ENCODE measurements at places on chromosomes 7 and 10.

GRCh38 chr7:37438906-37439652 lies 9.6 kb downstream of the ELMO1 start:
- no peak for DNase-seq

DNA sequence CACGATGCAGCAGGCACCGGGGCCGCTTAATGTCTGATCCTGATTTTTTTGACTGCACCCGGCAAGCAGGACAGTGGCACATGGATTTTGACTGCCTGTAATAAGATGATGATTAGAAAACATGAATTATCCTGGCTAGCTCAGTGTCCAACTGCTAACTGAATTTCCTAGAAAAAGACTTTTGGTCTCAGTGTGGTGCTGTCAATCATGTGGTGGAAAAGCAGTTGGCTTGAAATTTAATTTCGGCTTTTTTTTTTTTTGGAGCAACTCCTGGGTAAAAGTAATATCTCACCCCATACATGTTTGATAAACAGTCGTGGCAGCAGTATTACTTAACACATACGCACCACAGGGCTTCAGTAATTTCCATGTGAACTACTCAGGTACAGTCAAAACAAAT lies 227.7 kb downstream of the FANK1 start:
- no peak for DNase-seq

- DNase-seq, result no peak
Observed at GRCh38 chr7:131686833-131687232, 130.4 kb upstream of the PODXL start.

GRCh38 chr10:34256216-34256615 lies 558.9 kb downstream of the PARD3 start:
- DNase-seq, result no peak

DNA sequence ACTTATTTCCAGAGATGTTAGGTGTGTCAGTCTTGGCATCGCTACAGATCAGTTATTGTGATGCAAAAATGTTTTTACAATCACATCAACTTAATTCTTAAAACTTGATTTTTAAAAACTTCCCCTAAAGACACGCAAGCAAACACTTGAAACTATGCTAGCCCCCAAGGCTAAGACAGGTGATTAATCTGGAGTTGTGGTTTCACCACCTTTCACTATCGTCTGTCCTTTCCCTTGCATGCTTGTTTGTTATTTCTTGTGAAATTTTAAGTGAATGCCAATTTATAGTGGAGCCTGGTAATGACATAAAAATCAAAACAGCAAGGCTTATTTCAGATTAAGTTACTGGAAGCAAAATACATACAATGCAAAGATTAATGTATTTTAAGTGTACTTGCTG lies 70.4 kb downstream of the SLC35B4 start:
- no peak for DNase-seq

DNA sequence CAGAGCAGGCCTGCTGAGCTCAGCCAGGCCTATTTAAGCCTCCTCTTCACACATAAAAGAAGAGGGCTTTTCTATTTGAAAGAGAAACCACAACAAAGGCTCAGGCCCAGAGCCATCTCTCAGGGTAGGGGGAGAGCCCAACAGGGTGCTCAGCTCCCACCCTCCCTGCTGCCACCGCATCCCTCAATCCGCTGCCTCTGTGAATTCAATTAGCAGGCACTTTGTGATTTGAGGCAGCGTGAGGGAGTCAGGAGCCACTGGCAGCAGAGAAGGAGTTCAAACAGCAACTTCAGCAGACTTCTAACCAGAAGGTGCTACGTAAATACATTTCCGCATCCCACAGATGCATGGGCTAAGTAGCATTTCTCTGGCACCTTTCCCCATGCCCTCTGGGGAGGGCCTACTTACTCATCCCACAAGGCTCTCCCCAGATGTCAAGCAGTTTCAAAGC lies 45.2 kb downstream of the LRRC20 start:
- DNase-seq, result peak; percentile 20

GRCh38 chr10:59817773-59818172 lies 64.5 kb upstream of the MRLN start:
- no peak for DNase-seq

GRCh38 chr10:69383558-69383957 lies 33.2 kb downstream of the TACR2 start:
- peak; percentile 27 for DNase-seq

DNA sequence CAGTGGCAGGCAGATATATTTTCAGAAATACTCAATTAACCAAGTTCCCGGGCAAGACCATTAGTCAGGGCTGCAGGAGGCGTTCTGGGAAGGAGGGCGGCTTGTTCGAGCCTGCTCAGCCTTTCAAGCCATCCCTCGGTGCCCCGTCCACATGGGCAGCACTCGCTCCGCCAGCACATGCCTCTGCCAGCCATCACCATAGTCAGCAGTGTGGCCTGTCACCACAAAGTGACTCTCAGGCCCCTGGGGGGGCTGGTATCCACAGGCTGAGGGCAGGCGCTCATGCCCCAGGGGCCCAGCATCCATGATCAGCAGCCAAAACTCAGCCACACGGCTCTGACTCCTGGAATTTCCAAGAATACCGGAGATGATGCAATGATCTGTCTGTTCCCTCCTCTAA lies 81.9 kb downstream of the CHST15 start:
- no peak for DNase-seq

- no peak for DNase-seq
Observed at GRCh38 chr7:21059069-21059468, 272.4 kb upstream of the SP8 start.

GRCh38 chr10:88990384-88991160 lies at the start of gene FAS:
Gene FAS (plus strand): TSS chr10:88990798. CDS start chr10:88990877, 79 bp downstream.
- peak; percentile 45 for DNase-seq

All from fibroblast of skin of right quadriceps (primary cell).